Lower lobe of right lung (tissue), 2 donors: ENCODE measurements at places on chromosomes 16 and 17. TPM values are rescaled to one million over a fixed set of nuclear protein-coding genes. Genes with fewer than 3 reads are reported as not detected.
A peak's percentile ranks its signal among the peaks of the same experiment; 100 is the strongest.

DNA sequence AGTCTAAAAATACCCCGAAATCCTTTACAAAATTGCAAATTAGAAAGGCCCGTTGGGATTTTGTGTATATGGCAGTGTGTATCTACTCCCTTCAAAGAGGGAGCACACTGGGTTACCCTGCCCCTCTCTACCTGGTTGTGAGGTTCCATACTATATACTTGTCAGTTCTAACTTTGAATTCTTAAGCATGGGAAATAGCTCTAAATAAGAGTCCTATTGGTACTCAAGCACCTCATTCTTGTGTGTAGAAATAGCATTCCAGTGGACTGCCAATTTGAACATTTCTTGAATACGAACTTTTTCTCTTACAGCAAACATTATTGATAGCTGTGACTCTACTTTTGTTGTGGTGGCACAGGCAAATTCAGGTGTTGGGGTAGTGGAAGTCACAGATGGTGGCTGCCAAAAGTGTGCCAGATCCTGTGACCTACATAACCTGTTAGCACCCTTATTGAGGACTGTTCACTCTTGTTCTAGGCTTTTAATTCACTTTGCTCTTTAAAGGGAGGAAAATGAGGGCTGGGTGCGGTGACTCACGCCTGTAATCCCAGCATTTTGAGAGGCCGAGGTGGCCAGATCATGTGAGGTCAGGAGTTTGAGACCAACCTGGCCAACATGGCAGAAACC, 16.1 kb downstream of the ESRP2 start:
- no peak for DNase-seq

- DNase-seq = peak; percentile 91
These were observed 5.7 kb downstream of the MATCAP1 start for GRCh38 chr16:67177743-67178699.

- no peak for DNase-seq
These were observed 42.9 kb upstream of the KSR1 start for GRCh38 chr17:27413315-27413714.

DNA sequence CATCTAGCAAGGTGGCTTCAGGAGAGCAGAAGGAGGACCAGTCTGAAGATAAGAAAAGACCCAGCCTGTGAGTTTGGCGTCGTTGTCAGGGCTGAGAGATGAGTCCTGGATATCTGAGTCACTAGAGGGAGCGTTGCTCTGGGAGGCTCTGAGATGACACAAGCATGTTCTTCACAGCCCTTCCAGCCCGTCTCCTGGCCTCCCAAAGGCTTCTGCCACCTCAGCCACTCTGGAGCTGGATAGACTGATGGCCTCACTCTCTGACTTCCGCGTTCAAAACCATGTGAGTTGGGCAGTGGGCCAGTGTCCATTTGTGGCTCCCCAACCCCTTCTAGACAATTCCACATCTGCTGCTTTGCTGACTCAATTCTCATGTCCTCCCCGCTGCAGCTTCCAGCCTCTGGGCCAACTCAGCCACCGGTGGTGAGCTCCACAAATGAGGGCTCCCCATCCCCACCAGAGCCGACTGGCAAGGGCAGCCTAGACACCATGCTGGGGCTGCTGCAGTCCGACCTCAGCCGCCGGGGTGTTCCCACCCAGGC, 2.3 kb downstream of the TGFB1I1 start:
- no peak for DNase-seq

- DNase-seq = no peak
These were observed 15.0 kb downstream of the CD300E start for GRCh38 chr17:74608511-74608910.

GRCh38 chr17:12620200-12620720, 45.4 kb upstream of the MYOCD start:
- DNase-seq = no peak

DNA sequence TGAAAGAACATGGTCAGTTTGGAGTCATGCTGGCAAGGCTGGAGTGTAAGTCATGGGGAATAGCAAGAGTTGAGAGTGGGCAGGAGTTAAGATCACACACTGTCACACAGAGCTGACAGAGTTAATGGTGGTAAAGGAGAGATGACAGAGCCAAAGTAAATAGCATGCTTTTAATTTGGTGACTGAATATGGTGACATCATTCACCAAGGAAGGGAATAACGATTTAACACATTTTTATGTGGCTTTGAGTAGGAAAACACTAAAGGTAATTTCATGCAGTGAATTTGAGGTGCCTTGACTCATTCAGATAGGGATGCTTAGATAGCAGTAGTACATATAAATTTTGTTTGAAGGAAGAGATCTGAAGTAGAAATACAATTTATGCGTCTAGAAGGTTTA, 42.1 kb downstream of the SYNRG start:
- no peak for DNase-seq

DNA sequence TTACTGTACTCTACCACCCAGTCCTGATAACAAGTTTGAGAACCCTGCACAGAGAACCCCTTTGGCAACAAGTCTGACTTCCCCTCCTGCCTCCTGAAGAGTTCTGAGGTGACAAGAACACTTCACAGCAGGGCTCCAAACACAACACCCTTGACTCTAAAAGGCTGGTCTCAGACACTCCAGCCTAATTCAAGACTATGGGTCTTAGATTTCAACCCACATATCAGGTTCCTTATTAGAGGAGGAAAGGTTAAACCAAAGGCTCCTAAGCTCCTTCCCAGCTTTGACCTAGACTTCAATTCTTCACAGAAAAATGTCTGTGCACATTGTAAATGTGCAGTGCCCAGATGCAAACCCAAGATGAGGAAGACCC, 23.0 kb downstream of the RANBP10 start:
- DNase-seq = no peak

GRCh38 chr17:42291129-42291528, 2.8 kb downstream of the STAT5A start:
- DNase-seq = no peak

- DNase-seq = peak; percentile 44
These were observed 5.4 kb upstream of the CNGB1 start for GRCh38 chr16:57976331-57976796.

Gene GOSR2
- total RNA-seq = 55.2 TPM
